ENCODE measurements at places on chromosomes 16 and 17.

- peak; percentile 28 for DNase-seq
Observed at GRCh38 chr17:10295728-10296343, 77.0 kb downstream of the MYH13 start.

GRCh38 chr17:79461041-79461440, 149.8 kb downstream of the RBFOX3 start:
- DNase-seq = no peak

DNA sequence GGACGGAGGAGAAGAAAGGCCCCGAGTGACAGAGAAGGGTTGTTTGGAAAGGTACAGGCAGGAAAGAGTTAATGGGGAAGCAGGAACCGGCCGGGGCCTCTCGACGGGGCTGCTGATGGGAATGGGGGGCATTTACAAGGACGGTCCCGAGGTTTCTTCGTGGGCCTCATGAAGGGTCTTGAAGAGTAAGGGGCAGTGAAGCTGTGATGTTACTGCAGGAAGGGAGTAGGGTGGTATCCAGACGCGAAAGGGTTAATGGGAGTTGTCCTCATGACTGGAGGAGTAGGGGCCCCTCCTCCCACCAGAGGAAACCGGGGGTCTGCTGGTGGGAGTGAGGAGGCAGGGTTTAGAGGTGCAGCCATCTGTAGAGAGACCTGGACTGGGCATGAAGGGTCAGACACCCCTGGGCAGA, 481 bp downstream of the PDK2 start:
- no peak for DNase-seq

DNA sequence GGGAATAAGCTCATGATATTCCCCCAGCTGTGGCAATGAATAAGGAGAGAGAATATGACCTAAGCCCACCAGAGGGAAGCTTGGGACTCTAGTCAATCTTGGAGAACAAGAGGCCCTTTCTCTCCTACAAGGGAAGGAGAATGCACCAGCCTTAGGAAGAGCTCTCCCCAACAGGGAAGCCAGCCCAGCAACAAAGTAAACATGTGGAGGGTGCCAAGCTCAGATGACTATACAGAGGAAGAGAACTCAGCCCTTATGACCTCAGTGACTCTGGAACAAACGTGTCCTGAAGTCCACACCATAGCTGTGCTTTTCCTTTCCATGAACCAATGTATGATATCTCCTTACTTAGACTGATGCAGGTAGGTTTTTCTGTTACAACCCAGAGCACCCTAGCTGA, 219.7 kb downstream of the GSG1L start:
- DNase-seq = no peak

GRCh38 chr16:27315333-27316037, 1.7 kb downstream of the IL4R start:
- DNase-seq = peak; percentile 77
